NCI-H187 (cell line): ENCODE measurements at places on chromosomes 1 and 21.

DNA sequence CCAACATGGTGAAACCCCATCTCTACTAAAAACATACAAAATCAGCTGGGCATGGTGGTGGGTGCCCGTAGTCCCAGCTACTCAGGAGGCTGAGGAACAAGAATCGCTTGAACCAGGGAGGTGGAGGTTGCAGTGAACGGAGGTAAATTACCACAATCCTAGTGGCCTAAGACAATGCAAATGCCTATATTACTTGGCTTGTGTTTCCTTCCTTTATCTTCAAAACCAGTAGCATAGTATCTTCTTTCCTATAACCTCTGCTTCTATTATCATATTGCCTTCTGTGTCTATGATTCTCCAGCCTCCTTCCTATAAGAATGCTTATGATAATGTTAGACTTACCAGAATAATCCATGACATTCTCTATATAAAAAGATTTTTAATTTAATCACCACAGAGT is 156.2 kb upstream of the RGS18 start:
- no peak for DNase-seq

DNA sequence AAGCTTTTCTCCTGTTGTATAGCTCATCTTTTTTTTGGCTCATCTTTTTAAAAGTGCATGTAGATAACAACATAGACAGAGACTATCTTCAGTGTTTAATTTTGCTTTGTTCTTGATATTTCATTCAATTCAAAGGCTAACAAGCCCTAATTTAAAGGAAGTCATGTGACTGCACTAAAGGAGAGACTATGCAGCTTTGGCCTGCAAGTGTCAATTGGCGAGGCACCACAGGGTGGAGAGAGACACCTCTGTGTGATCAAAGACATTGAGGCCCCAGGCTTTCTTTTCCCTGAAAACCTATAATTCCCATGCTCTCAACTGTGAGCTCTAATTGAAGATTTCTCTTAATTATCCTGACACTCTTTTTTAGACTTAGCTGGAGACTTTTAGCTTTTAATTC is 53.6 kb downstream of the CHODL start:
- DNase-seq: no peak

DNA sequence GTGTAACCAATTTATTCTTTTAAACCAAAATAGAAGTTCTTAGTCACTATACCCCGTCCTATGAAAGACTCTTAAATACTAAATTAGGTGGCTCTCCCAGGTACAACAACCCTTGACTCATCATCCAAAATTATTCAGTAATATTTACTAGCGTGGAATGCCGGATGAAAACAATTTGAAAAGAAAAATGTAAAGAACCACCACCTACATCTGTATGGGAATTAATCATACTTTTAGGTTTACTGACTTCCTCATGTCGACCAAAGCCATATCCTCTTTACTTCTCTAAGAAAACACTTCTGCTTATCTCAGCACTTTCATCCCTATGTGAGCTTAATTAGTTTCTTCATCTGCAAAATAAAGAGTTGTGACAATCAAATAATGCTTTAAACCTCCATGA is 139.6 kb downstream of the AKT3 start:
- DNase-seq: no peak

GRCh38 chr1:198556971-198557370 is 16.5 kb upstream of the ATP6V1G3 start:
- DNase-seq: no peak
